ENCODE measurements at places on chromosomes 3 and 15.
A peak's percentile ranks its signal among the peaks of the same experiment; 100 is the strongest.

- no peak for DNase-seq
Observed at GRCh38 chr3:72160351-72160750, 375.4 kb upstream of the PROK2 start.

DNA sequence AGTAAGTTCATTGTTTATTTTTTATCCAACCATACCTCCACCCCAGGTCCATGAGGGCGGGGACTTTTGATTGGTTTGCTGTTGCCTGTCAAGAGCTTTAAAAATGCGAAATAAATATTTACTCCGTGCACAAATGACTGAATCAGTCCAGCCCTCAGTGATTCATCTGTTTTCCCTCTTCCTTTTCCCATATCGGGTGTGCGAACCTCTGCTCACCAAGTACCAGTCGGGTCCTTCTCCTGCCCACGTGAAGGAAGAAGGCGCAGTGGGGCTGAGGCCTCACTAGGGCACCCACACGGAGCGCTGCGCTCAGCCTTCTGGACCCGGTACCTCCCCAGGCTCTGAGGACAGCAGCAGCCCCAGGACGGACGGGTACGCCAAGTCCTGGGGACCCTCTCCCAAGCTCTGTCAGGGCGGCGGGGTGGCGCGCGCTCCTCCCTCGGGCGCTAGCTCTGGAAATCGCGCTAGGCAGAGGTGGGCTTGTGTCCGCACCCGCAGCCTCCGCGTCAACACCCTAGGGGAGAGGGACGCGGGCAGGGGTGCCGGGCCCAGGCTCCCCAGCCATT is 70.5 kb upstream of the EPHB3 start:
- DNase-seq, result no peak

DNA sequence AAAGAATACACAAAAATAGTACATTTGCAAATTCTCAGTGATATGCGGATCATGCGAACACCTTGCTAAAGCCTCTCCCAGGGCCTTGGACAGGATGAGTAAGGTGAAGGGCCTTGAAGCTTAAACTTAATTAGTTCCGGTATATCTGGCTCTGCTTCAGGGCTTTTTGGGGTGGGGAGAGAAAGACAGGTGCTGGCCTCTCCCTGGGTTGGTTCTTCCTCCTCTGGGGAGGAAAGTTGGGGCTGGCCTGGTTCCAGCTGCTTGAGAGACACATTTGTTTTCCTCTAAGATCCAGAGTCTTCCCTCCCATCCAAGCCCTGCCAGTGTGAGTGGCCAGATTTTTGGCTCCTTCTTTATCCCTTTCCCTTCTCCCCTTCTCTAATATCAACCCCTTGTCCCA is 64.7 kb upstream of the EPHB3 start:
- DNase-seq, result no peak

DNA sequence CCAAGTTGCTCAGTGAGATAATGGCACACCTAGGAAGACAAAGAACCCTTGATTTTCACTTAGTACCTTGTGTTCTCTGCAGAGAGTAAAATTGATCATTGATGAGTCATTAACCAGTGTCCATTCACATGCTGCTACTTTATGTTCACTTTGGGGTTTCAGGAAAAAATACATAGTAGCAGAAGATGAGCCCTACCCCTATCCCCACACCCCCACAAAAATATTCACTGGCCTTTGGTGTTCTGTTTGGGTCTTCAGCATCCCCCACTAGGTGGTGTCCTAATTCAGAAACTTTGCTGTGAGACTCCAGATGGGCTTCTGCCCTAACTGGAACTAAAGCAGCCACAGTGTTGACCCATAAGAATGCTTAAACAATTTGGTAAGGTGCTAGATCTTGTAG is 178.8 kb downstream of the KLHL25 start:
- no peak for DNase-seq

DNA sequence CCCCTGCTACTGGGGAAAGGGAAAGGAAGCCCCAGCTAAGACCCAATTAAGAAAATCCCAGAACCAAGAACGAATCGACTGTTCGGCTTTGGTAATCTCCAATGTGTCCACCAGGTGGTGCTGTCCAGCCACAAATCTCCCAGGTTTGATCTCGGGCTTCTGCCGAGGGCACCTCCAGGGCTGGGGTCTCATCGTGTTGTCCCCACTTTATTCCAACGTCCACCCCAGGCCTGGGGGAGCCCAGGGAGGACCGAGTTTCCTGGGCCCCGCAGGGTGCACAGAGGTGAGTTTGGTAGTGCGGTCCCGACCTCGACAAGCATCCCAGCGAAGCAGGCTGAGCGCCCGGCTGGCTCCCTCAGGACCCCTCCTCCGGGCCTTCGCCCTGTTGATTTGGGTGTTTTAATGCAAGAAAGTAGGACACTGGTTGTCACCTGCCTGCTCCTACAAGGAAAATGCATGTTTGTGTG is 185.1 kb downstream of the GOLGA6L6 start:
- DNase-seq, result peak; percentile 79

GRCh38 chr3:179526989-179527391 is 35.7 kb upstream of the ACTL6A start:
- DNase-seq, result no peak

GRCh38 chr3:177733233-177733632 is 536.0 kb upstream of the TBL1XR1 start:
- no peak for DNase-seq

- DNase-seq, result no peak
Observed at GRCh38 chr3:20080956-20081554, 40.8 kb downstream of the KAT2B start.

DNA sequence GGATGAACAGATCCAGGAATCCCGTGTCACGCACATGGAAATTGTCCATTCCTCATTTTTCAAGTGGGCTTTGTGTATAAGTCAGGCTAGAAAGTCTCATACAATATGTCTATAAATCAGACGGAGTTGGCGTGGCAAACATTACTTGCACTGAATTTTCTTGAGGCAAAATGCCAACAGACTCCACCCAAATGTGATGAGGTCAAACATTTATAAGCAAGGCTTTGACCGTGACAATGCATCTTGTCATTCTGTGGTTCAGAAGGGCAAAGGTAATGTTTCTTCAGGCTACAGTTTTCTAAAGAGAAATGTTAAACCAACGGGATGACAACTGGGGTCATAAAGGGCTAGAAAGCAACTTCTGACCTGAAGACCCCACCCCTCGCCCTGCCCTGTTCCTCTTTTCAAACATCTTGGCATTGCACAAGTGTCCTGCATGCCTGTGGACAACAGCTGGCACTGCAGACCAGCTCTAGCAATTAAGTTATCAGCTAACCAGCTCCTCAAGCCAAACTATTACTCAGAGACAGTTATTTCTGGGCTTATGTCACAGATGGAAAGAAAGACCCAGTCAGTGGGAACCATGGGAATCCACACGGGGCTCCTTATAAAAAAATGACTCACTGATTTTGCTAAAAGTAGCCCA is 36.5 kb upstream of the SPTBN5 start:
- no peak for DNase-seq

DNA sequence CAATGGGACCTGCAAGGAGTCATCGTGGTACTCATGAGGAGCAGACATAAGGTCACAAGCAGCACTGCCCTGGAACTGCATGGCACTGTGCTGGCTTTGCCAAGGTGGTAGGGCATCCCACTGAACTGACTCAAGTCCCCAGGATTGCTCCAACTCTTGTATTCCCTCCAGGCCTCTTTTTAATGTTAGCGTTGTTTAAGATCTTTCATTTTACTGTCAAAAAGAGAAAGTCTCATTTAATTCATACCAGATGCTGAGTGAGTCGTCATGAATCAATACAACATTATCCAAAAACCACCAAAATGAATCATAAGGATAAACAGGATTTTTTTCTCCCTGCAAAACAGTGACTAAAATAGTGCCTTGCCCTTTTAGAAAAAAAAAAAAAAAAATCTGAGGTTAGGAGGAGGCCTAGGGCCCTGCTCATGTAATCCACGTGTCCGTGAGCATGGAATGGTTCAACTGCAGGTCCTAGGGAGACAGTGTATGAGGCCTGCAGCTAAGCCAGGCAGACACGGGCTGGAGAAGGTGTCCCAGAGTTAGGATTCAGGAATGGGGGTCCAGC is 36.7 kb upstream of the BLM start:
- no peak for DNase-seq

- no peak for DNase-seq
Observed at GRCh38 chr3:159781867-159782266, 206.8 kb upstream of the IL12A start.

Measured in stimulated activated CD4-positive, alpha-beta T cell treated with anti-CD3 and anti-CD28 coated beads, Interleukin-1b, Interleukin-23, amount 100 ng/mL, for 1 hour (primary cell).